ENCODE measurements at places on chromosomes 7 and 10.

DNA sequence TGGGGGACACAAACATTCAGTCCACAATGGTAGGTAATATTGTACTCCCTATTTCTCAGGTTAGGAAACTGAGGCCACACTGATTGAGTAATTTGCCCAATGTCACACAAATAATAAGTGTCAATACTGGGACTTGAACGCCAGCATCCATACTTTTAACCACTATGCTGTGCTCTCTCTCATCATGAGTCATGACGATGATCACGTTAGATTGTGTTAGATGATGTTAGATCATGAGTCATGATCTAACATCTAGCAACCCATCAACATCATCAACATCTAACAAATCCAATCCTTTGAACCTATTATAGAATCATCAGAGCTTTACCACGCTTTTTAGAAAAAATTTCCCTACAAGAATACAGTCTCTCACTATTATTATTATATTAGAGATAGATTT is 28.1 kb upstream of the HERPUD2 start:
- DNase-seq: peak; percentile 27

GRCh38 chr7:16431646-16432424 is 10.5 kb upstream of the CRPPA start:
- DNase-seq: peak; percentile 25

DNA sequence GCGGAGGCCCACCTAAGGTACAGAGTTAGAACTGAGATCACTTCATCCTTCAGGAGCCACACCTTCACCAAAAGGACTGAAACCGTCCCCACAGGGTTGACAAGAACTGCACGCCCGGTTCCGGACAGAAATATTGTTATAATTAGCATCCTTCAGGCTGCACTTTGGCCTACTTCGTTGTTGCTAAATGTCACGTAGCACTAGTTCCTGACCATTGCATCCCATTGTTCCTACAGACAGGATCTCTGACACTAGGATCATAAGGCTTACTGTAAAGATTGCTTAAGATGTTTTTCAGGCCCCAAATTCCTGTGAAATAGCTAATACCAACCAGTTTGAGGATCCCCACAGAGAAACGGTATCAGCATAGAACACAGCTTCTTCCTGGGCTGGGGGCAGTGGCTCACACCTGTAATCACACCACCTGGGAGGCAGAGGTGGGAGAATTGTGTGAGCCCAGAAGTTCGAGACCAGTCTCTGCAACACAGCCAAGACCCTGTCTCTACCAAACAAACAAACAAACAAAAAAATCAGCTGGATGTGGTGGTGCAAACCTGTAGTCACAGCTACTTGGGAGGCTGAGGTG is 18.3 kb upstream of the EIF4H start:
- no peak for DNase-seq

GRCh38 chr10:70967591-70968587 is 79.5 kb upstream of the PCBD1 start:
- DNase-seq: peak; percentile 14

GRCh38 chr7:20651960-20652544 is 36.6 kb downstream of the ABCB5 start:
- no peak for DNase-seq

GRCh38 chr10:791639-792038 is 102.2 kb upstream of the DIP2C start:
- no peak for DNase-seq

DNA sequence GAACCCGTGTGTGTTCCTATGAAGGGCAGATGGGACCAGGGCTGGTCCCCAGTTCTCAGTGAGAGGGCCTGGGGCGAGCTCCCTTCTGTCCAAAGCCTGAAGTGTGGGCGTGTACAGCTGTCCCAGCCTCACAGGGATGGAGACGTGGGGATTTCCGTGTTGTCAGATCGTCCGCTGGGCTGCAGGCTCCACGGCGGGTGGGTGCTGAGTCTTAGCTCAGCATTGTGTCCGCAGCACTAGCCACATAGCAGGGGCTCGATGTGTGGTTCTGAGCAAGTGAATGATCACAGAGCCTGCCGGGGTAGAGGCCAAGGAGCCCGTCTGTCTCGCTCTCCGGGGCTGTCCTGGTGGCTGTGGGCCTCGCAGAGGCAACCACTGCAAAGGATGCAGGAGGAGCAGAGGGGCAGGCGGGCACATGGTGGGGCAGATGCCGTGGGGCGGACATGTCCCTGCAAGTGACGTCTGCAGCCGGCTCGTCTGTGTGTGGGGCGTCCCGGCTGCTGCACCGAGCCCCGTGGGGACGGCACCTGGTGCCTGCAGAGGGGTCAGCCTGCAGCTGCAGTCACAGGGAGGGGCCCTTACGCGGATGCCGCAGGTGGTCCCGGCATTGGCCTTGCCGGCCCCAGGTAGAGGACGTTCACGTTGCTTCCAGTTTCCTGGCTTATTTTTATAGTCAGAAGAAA is 30.9 kb downstream of the FAM20C start:
- DNase-seq: no peak

GRCh38 chr7:151378496-151379192 is 31.2 kb downstream of the WDR86 start:
- no peak for DNase-seq

DNA sequence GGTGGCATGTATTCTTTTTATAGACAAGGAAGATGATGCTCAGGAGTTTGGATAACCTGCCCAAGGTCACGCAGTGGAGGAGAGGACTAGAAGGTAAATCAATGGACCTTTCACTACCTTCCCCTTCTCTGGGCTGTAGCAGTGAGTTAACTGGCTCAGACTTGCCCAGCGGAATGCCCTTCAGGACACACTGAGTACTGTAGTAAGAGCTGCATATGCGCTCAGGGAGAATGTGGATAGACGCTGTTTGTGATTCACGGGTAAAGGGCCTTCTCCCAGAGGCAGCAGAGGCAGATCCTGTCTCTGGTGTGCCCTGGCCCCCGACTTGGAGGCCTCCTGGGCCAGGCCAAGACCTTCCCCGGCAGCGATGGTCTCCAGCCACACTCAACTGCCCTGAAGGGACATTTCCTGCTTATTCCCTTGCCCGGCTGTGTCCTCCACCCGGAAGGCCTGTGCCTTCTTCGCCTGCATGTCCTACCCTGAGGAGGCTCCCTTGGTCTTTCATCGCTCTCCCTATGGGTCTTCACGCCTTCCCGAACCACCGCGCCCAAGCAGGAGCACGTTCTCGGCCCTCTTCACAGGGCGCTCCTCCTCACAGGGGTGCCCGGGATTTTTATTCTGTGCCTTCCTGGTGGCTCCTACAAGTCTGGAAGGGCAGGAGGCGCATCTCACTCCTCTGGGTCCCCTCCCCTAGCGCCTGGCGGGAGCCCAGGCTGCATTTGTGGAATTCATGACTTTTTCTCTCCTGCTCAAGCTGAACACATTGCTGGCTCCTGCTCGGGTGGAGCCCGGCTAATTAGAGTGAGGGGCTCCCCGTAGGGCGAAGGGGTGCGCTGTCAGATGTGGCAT is 1.8 kb upstream of the IKZF1 start:
- DNase-seq: no peak

- no peak for DNase-seq
These were observed 160.9 kb upstream of the SMIM30 start for GRCh38 chr7:113279256-113279655.

GRCh38 chr10:22712956-22713852 is 1.2 kb downstream of the PIP4K2A start:
- peak; percentile 46 for DNase-seq

- DNase-seq: peak; percentile 52
These were observed 57.2 kb downstream of the ADAM12 start for GRCh38 chr10:126331101-126331500.

GRCh38 chr10:130377986-130378540 is 241.9 kb downstream of the GLRX3 start:
- no peak for DNase-seq

- DNase-seq: no peak
These were observed 144.9 kb downstream of the UBE2H start for GRCh38 chr7:129807863-129808262.

- DNase-seq: no peak
These were observed 65.8 kb downstream of the RHOBTB1 start for GRCh38 chr10:60878224-60878623.

DNA sequence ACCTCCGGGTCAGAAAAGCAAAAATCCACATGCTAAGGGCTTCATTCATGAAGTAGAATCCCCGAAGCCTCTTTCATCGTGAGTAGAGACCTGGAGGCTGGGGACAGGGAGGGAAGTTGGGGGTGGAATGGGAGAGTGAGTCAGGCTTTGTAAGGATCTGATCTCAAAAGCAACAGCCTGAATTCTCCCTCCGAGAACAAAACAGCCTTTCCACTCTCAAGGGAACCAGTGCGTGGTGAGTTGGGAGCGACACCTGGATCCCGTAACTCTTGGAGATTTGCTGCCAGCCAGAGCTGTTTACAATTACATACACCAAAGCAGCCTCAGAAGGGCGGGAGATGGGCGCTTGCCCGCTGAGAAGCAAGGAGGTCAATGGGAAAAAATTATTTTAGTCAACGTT is 10.8 kb downstream of the AFAP1L2 start:
- no peak for DNase-seq

DNA sequence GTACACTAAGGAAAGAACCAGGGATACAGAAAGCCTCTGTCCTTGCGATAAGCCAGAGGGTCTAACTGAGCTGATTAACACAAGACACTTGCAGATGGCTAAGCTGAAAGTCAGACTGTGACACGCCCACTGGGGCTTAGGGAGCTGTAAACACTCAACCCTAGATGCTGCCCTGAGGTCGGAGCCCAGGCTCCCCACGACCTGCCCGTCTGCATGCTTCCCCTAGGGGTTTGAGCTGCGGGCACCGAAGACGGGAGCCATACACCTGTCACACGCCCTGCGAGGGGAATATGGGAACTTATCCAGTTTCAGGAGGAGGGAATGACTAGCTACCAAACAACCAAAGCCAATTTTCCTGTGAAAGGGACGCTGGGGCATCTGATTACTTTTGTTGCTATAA is 96.0 kb downstream of the HTR5A start:
- DNase-seq: peak; percentile 7

DNA sequence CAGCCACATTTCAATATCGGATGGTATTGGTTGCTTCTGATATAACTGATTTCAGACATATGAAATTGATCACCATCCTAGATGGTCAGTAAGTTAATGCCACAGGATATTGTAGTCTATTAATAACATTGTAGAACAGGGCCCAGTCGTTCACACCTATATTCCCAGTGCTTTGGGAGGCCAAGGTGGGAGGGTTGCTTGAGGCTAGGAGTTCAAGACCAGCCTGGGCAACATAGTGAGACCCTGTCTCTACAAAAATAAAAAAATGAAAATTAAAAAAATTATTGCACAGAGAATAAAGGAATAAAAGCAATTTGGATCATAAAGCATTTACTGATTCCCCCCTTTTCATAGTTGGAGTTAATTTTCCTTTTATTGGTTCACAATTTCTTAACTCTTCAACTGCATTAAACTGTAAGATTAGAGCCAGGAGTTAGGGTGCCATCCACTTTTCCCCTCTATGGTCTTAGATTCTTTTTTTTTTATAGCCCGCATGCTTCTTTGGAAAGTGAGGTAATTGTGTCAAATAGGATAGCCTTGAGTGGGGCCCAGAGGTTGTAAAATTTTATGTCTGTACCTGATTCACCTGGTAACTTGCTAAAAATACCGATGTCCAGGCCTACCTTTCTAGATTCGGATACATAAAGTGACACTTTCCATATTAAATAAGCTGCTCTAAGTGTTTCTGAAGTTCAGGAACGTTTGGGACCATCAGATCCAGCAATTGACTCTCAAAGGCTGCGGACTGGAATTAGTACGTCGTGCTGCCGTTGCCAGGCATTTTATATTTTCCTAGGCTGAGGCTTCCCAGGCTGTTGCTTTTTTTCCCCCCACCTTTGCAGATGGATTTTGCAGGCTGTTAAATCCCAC is 24.7 kb downstream of the ADK start:
- DNase-seq: no peak

DNA sequence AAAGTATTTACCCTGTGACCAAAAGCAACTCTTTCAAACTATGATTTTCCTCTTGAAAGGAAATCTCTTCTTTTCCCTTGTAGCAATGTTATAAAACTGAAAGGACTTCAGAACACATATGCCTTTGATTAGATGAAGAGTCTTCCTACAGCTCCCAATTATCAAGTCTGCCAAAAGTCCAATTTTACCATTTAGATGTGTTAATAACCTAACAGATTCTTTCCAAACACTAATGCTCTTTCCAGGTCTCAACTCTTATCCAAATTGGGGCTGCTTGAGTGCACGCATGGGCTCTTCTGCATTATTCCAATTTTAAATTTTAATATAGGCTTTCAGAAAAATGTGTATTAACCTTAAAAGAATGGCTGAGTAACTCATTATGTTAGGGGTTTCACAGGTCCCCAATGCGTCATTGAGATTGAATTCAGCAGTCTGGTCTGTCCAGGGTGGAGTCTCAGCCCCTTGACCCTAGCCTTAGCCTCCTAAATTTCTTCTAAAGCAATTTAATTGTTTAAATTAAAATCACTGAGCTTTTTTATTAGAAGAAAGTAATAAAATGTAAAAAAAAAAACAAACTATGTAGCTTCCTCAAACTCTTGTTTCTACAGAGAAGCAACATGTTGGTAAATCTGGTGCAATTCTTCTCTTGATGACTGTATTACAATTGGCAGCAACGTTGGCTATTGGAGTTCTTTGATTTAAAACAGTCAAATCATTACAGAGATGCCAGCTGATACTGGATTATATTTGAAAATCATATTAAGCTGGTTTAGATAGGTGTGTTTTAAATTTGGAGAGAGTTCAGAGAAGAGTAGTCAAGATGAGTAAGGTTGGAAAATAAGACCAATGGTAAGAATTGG is 170.4 kb downstream of the DKK1 start:
- DNase-seq: peak; percentile 12
